T follicular helper cell (primary cell): ENCODE measurements at places on chromosomes 3 and 15.

GRCh38 chr3:158683230-158683962 lies 10.9 kb upstream of the LXN start:
- DNase-seq, result no peak

DNA sequence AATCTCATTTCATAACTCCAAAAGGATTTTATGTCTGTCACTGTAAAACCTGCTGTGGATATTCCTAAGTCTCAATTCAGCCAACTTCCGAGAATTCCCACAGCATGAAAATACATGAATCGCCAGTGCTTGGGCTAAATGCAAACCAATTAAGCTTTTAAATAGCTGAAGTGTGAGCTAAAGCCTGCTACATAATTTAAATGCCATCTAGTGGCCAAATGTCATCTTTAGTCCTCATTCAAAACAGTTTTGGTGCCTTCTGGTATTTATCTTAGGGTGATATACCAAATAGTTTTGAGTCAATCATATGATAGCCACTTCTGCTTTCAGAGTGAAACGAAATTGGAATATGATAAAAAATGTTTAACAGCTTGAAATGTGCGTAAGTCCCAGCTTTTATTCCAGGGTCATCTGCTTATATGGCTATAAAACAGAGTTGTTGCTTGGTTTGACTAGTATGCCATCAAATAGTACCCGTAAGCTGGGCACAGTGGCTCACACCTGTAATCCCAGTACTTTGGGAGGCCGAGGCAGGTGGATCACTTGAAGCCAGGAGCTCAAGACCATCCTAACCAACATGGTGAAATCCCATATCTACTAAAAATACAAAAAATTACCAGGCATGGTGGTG lies 41.8 kb upstream of the CCNL1 start:
- no peak for DNase-seq

- DNase-seq, result no peak
Measured at GRCh38 chr3:154926721-154927120, 153.4 kb upstream of the MME start.

- DNase-seq, result peak; percentile 44
Measured at GRCh38 chr3:4492208-4493013, 737 bp upstream of the ITPR1 start.

DNA sequence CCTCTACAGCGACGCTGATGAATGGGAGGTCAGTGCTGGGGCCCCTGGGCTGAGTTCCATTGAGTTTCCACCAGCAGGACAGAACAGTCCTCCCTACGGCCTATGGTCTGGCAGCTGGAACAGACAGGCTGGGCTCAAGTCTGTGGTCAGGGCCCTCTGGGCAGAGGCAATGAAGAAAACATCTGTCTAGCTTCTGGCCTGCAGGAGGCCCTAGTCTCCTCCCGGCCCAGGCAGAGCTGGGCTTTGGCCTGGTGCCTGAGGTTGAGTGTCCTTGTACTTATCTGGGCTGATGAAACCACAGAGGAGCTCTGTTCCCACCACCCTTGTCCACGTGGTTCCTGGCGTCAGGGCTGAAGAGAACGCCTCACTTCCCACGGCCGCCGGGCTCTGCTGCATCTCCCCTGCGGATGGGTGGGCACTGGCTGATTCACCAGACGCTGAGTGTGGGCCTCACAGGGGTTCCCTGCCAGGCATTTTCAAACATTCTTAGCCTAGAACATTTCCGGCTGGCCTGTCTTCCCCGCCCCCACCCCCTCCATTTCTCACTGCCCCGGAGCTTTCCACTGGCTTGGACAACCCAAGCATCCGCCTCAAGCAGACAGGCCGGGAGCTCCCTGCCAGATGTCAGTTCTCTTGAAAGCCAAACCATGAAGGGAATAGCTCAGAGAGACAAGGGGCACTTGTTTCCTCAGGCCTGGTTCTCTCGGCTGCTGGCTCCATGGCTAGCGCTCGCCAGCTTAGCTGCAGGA lies 20.3 kb downstream of the PPCDC start:
- DNase-seq, result no peak

DNA sequence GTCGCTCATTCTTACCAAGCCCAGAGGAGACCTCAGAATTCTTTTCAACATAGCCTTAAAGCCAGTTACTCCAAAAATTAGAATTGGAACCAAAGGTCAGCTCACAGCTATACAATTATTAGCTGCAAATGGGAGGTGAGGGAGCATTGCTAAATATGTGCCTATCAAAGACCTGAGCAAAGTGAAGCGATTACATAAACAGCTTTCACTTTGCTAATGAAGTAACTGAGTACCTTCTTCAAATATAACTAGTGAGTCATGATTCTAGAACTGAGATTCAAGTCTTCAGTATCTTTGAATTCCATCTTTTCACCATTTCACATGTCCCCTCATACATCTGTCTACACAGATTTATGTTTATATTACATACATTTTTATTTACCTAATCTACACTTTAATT lies 122.6 kb downstream of the P2RY1 start:
- no peak for DNase-seq

GRCh38 chr3:162370141-162370540 lies 873.5 kb downstream of the OTOL1 start:
- DNase-seq, result no peak

DNA sequence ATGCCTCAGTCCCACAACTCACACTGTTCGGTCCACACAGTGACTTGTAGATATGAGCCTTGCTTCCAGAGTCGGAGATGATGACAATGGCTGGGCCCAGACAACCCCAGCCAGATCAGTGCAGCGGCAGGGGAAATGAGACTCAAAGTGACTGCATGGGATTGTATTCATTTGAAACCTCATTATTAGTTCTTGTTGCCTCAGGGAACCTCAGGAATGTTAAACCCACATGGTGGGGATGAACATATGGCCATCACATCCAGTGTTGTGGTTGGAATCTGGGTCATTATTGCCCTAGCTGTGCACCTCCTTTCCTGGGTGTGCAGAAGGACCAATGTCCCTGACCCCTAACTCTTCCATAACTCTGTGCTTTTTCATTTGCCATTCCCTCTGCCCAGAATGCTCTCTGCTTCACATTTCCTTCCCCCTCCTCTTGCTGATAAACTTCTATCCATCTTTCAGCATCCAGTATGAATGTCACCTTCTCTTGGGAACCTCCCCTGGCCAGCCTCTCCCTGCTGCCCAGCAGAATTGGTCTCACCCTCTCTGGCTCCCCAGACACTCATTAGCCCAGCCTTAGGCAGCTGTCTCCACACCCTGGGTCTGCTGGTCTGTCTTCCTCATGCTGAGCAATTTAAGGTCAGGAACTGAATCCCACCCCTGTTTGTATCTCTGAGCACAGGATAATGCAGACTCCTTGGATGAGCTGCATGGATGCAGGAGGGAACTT lies 67.0 kb upstream of the TNFAIP8L3 start:
- DNase-seq, result no peak

DNA sequence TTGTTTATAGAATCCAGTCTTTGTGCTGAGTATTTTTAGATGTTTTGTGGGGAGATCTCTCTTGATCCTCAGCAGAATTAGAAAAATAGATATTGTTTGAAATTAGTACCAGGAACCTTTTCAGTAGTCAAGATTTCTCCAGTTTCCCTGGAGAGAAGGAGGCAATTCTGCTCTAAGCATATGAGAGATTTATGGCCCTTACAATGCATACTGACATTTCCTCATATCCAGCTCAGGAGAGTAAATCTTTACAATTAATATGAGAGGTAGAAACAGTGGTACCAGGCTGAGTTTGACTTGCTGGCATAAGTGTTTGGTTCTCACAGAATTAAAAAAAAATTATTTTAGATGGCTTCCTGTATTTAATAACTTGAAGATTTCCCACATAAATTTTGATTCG lies 239.1 kb upstream of the SGO1 start:
- DNase-seq, result no peak

DNA sequence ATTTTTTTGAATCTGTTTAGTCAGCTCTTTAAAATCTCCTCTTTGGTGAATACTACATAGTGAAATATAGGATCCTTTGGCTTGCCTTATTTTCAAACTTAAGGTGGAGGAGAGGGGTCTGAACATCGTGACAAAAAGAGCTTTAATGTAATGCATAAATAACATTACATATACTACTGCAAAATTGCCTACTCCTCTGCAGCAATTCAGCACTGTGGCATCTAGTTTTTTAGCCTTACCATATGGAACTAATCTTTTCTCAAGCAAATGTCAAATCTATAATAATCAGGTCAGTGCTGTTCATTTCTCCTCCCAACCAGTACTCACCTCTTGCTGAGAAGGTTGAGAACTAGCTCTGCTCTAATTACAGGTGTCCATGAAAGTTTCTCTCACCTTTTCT lies 394.0 kb upstream of the CDIN1 start:
- DNase-seq, result no peak

- DNase-seq, result no peak
Measured at GRCh38 chr15:31605467-31605931, 278.9 kb downstream of the KLF13 start.

- DNase-seq, result no peak
Measured at GRCh38 chr15:61811952-61812351, 248.3 kb downstream of the VPS13C start.

GRCh38 chr15:99930696-99931095 lies 197.5 kb upstream of the LYSMD4 start:
- no peak for DNase-seq

DNA sequence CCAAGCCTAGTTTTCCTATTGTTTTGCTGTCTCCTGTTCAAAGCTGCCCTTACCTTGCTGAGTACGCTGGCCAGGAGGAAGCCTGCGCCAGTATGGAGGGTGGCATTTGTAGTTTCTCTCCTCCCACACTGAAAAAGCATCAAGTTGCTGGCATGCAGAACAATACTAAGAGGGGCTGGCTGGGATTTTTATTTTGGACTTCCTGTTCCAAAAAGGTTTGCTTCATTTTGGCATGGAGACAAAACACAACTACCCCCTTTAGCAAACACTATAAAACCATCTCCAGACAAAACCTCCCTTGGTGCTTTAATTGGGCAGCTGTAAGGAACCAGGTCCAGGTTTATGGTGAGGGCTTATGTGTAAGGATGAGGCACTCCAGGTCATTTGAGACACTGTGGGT lies 457.6 kb downstream of the PDCD6IP start:
- DNase-seq, result no peak

GRCh38 chr3:117695321-117695720 lies 985.7 kb downstream of the TUSC7 start:
- DNase-seq, result no peak

DNA sequence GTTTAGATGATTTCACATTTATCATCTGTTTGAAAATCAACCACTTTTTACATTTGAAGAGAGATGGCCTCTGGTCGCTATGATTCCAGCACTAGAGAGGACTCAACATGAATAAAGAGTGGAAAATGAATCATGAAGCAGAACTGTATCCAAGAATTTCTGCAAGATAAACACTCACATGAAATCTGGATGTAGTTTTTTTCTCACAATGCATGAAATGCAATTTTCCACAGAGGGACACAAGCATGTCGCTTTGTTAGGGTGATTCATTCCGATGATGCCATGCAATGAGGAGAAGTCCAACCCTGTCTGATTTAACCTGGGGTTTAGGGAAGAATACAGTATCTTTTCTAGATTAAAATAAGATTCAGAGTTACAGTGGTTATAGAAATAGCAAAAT lies 50.4 kb upstream of the ADCY5 start:
- no peak for DNase-seq

DNA sequence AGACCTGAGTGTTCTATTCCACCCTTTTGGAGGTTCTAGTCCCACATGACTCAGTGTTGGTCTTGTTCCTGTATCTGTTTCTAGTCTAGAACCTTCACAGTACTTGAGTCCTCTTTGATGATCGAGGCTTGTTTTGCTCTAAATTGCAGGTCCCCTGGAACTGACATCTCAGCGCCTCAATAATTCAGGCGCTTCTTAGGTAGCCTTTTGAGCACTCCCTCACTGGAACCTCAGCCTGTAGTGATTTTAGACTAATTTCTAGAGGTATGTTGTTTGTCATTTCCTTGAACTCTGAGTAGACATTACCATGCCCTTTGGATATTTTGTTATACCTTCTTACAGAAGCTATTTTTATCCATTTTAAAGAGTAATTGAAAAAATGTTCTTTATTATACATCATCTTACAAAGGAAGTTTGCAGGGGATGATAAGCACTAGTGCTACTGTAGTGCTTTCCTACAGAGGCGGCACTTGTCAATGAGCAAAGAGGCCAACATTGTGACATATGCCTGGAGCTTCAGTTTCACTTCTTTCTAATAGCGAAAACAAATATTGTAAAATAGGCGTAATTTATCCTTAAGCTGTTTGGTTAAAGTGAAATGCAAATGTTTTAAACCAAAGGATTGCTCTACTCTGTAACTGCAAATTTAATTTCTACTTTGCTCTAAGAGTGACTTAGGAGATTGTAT lies 75.7 kb downstream of the EFL1 start:
- no peak for DNase-seq

DNA sequence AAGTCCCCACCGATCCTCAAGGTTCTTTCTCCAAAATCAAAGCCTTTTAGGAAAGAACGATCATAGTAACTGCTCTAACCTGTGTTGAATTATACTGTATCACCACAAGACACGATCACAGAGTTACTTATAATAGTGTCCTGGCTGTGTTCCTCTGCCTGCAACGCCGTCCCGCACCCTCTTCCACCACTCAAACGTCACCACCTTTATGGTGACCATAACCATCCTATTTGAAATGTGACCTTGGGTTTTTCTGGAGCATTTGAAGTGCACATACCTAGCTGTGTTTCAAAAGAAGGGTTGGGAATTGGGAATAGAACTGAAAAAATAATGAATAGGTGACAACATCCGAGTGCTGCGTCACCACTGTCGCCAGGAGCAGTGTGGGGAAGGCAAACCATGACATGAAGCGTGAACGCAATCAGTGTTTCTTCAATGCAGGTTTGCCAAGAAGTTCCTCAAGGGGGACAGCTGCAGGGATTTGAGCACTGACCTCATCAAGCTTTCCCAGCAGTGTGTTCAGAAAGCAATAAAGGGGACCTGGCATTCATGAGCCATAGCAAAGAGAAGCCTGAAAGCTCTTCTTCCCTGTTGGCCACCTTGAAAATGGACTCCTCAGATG lies 769 bp upstream of the SELENOS start:
- DNase-seq, result no peak

GRCh38 chr3:168709073-168709472 lies 613.3 kb upstream of the GOLIM4 start:
- DNase-seq, result no peak

DNA sequence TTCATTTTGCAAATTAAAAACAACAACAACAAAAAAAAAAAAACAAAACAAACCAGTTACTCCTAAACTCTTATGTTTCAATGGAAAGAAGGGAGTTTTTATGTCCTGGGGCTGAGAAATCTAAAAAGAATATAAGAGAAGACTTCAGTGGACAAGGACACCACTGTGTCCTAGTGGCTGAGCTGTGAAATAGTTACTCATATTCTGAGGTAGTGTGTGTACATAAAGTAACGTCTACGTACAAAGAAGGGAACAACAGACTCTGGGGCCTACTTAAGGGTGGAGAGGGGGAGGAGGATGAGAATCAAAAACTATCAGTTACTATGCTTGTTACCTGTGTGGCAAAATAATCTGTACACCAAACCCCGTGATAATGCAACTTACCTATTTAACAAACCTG lies 6.0 kb upstream of the TP53BP1 start:
- DNase-seq, result no peak
